ENCODE measurements at places on chromosomes 7 and 10.

DNA sequence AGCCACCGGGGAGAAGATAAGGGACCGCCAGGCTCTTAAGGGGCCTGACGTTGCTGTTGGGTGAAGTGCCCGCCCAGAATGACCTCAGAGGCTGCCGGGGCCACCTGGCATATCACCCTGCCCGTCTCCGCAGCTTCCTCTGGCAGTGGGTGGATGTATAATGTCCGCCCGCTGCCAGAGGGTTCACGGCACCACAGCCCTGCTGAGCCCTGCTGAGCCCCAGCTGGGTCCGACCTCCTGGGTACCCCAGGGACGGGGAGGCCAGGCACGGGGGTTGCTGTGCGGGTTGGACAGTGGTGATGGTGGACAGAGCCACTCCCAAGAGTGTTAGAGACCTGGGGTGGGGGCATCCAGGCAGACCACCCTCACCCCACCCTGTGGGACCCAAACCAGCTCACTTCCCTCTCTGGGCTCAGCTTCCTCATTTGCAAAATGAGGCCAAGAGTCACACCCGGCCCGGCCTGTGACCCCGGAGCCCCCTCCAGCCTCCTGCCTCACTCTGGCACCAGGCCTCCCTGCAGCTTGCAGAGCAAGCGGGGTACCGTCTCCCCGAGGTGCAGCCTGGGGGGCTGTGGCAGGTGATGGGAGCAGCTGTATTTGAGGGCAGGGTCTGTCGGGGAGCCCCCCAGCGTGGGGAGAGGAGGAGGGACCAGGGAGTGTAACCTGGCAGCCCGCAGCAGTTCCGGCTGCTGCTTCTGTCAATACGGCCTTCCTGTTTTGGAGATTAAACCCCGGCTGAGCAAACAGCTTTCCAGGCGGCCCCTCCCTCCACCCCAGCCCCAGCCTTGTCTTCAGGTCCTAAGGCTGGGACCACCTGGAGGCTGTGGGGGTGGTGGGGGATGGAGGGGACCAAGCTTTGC is 8.4 kb upstream of the LFNG start:
- H3K4me1 ChIP-seq, result peaks cover 60% of the 10 kb centered on the region
- peak overlapping the region; percentile 3 for H3K4me3 ChIP-seq
- H3K27ac ChIP-seq, result peak overlapping the region; percentile 75
- peak; percentile 50 for DNase-seq
- no peaks in the 10 kb centered on the region for H3K36me3 ChIP-seq
- peaks cover 10% of the 10 kb centered on the region for H3K27me3 ChIP-seq

DNA sequence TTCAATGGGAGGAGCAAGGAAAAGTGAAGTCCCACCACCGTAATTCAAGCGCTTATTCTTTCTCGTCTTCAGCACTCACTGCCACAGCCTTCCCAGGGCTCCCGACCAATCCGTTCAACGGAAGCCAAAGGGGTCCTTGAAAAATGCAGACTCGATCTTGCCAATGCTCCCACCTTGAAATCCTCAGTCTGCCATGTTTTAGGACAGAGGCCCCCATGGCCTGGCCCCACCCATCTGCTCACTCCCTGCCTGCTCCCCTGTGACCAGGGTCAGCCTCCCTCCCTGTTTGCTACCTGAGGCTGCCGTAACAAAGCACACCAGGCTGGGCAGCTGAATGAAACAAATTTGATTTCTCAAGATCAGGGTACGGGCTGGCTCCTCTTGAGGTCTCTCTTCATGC is 3.0 kb upstream of the DNAAF5 start:
- no peak overlapping the region for H3K27ac ChIP-seq
- DNase-seq, result no peak
- H3K36me3 ChIP-seq, result peaks cover 4% of the 10 kb centered on the region
- no peak overlapping the region for H3K4me3 ChIP-seq
- H3K27me3 ChIP-seq, result no peaks in the 10 kb centered on the region

DNA sequence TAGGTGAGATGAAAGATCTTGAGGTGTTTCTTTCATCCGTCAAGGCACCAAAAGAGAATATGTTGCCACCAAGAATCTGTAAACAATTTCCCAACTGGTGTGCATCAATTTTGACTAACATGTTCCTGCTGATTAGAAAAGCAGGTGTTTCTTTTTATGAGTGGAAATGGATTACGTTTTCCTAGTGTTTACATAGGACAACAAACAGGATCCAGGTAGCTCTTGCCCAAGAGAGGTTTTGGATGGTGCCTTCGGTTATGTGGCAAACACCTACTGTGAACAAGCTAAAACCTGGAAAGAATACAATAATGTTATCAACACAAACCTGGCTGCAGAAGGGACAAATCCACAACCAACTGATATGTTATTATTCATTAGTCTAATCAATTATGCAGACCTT is 53.6 kb upstream of the WNT16 start:
- H3K27me3 ChIP-seq, result no peaks in the 10 kb centered on the region
- no peak overlapping the region for H3K27ac ChIP-seq
- no peaks in the 10 kb centered on the region for H3K36me3 ChIP-seq
- no peak for DNase-seq

- peaks cover 6% of the 10 kb centered on the region for H3K4me1 ChIP-seq
- H3K27me3 ChIP-seq, result no peaks in the 10 kb centered on the region
- no peak overlapping the region for H3K27ac ChIP-seq
Measured at GRCh38 chr7:2601065-2601464, 30.7 kb upstream of the TTYH3 start.

- no peak overlapping the region for H3K4me3 ChIP-seq
- H3K27me3 ChIP-seq, result no peaks in the 10 kb centered on the region
- no peak for DNase-seq
- H3K4me1 ChIP-seq, result peaks cover 40% of the 10 kb centered on the region
- H3K36me3 ChIP-seq, result no peaks in the 10 kb centered on the region
Measured at GRCh38 chr10:80207768-80208370, 2.5 kb upstream of the ANXA11 start.

GRCh38 chr7:137674551-137675409 is 172.0 kb downstream of the DGKI start:
- H3K4me1 ChIP-seq, result no peaks in the 10 kb centered on the region
- H3K27ac ChIP-seq, result no peak overlapping the region
- no peaks in the 10 kb centered on the region for H3K36me3 ChIP-seq
- no peaks in the 10 kb centered on the region for H3K27me3 ChIP-seq

DNA sequence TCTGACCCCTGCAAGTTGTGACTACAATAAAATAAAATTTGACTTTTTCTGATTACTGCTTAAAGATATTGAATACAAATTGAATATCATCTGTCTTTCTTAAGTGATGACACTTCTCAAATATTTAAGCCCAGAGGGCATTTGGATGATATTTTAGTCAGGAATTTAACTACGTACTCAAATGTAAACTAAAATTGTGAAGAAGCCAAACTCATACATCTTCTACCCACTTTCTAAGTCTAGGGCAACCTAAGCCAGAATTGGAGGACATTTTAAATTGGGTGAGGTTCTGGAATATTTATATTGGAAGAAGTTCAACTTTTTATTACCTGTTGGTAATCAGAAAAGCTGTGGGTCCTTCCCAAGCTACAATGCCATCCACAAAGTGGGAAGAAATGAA is 149.1 kb upstream of the WDR11 start:
- H3K36me3 ChIP-seq, result no peaks in the 10 kb centered on the region
- no peak overlapping the region for H3K4me3 ChIP-seq
- no peaks in the 10 kb centered on the region for H3K4me1 ChIP-seq
- DNase-seq, result no peak
